NCI-H1105 treated with DMSO at 0.1 percent for 48 hours (cell line): ENCODE measurements at places on chromosomes 5 and 9.

DNA sequence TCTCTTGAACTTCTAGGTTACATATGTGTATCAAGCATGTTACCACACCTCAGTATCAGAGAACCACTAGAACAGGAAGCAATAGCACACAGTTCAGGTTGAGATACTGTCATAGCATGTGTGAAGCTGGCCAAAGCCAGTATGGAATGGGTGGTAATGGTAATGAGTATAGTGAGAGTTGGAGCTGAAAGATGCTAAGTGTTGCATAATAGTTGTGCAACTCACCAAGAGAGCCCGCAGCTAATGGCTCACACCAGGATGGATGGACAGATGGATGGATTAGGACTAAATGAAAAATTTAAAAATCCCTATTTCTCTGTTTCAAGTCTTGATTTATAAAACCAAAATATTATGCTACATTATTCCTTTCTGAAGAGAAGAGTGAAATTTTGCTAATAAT lies 53.4 kb upstream of the KCNN2 start:
- DNase-seq: no peak

- DNase-seq: no peak
Observed at GRCh38 chr5:58855851-58856739, 273.2 kb downstream of the RAB3C start.

- DNase-seq: no peak
Observed at GRCh38 chr9:35669331-35670145, 4.2 kb upstream of the CA9 start.

DNA sequence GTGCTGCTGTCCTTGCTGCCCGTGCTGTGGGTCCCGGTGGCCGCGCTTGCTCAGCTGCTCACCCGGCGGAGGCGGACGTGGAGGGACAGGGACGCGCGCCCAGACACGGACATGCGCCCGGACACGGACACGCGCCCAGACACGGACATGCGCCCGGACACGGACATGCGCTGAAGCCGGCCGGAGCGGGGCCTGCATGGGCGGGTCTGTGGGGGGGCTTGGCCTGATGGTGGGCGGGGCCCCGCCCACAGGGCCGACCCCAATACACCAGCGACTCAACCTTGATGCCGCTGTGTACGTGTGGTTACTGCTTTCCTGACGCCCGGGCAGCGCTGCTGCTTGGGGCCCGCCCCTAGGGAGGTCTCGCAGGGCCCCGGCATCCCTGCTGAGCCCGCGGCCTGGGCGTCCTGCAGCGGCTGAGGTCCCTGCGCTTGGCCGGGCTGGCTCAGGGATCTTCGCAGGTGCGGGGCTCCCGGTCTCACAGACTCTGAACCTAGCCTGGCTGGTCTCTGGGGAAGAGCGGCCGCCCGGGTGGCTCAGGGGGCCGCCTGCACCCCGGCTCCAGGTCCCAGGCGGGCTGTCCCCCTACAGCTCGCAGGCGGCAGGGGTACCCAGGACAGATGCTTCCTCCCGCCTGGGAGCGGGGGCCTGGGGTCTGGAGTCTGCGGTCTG lies 20.9 kb downstream of the SLC6A18 start:
- DNase-seq: no peak

DNA sequence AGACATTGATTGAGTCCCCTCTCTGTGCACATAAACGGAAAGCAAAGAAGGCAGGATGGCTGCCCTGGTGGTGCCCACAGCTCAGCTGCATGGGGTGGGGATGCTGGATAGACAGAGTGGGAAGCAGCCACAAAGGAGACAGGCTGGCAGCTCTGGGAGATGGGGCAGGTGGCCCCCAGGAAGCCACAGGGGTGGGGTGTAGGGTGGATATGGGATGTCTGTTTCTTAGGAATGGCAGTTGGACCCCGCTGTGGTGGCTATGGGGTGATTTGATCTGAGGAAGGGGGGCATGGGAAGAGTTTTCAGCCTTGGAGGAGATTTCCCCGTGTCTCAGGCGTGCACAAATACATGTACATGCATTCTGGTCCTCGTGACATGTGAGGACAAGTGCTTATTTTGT lies 50.2 kb upstream of the VDAC1 start:
- DNase-seq: no peak

DNA sequence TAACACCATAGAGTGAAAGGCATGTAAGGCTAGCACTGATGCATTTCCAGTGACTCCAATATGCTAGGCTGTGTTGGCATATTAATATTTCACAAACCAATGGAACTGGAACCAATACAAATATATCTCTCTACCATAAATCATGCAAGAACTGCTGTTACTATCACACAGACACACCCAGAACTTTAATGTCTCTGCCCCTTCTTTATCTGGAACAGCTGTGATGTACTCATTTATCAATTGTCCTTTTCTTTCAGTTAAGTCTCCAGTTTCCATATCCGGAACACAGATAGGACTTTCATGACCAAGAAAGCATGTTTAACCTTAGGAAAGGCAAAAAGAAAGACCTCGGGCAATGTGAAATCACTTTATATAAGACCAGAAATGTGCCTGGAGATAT lies 70.3 kb downstream of the SPTLC1 start:
- no peak for DNase-seq

DNA sequence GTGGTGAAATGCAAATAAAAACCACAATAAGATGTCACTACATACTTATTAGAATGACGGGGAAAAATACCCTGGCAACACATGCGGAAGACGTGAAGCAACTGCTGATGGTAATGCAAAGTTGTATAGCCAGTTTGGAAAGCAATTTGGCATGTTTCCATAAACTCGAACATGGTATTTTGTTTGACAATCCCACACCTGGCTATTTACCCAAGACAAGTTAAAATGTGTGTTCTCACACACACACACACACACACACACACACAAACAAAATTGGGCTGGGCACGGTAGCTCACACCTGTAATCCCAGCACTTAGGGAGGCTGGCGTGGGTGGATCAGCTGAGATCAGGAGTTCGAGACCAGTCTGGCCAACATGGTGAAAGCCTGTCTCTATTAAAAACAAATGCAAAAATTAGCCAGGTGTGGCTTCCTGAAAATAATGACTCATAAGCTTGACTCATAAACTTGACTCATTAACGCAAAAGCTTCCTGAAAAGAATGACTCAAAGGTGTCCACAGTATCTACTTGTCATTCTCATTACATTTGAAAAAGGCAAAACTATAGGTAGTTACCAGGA lies 456.5 kb downstream of the CDH18 start:
- no peak for DNase-seq

DNA sequence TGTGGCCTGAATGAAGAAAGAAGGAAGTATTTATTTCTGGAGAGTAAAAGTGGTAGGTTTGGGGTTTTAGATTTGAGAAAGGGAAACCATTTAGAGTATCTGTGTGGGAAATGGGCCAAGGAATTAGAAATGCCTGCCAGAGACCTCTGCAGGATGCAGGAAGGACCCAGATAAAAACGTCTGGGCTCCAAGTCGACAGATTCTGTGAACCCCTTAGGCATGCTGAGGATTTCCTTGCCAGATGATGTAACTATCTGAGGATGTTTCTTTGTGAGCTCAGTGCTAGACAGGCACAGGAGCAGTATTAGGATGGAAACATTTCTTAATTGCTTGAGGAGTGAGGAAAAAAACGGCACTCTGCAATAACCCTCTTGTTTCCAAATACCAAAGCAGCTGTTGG lies 251.8 kb upstream of the DMRT1 start:
- no peak for DNase-seq

DNA sequence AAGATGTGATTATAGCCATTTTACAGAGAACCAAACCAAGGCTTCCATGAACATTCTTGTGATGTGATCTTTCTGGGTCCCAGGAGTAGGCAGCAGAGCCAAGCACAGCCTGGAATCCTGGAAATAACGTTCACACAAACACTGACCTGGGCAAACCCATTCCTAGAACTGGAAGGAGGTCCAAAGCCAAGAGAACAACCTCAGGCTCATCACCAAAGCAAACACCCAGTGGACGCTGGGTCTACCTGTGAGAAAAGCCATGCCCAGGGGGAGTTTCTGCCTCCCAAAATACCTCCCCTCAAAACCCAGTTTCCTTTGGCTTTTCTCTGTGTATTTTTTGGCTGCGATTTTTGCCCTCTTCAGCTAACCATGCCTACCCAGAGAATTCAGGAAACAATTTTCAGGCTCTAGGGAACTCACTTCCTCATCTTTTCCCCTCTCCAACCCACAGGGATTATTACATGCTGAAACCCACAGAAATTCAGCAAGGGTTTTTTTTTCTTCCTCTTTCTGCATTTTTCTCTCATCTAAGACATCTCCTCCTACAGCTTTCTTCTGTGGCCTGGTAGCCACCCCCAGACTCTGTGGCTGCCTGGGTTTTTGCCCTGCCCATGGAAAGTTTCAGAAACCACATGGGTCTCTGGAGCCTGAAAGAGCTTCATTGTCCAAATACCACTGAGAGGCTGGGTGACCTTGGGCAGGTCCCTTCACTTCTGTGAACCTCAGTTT lies 75.0 kb downstream of the TNC start:
- DNase-seq: no peak

DNA sequence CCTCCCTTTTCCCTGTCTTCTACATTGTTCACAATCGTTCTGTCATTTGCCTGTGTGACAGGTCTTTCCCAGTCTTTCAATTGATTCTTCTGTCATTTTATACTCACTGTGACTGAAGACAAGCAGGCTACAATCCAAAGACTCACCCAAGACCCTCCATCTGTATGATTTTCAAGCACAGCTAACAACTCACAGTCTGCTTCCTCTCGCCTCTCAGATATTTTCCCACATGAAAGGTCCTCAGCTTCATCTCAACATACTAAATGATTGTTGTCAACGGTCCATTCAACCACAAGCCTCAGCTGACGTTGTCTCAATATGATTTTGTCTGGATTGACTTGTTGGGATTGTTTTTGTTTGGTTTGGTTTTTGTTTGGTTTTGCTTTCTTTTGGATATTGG lies 346.5 kb downstream of the NFIB start:
- DNase-seq: no peak

DNA sequence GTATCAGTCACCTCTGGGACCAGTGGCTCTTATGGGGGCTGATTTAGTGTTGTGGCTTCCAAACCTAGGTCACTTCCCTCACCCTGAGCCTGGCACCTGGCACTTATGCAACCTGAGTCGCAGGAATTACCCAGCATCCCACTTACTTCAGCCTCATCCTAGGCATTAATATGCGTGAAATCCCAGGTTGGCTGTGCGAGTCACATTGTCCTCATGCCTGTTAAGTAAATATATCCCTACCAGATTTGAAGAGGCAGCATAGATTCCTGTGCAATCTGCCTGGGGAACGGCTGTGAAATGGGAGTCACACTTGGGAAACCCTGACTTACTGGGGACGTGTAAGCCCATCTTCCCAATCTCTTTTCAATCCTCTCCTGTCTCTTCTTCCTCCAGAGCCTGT lies 42.7 kb upstream of the AKNA start:
- DNase-seq: peak; percentile 51

- no peak for DNase-seq
Observed at GRCh38 chr9:27473111-27473529, 51.0 kb upstream of the IFNK start.

DNA sequence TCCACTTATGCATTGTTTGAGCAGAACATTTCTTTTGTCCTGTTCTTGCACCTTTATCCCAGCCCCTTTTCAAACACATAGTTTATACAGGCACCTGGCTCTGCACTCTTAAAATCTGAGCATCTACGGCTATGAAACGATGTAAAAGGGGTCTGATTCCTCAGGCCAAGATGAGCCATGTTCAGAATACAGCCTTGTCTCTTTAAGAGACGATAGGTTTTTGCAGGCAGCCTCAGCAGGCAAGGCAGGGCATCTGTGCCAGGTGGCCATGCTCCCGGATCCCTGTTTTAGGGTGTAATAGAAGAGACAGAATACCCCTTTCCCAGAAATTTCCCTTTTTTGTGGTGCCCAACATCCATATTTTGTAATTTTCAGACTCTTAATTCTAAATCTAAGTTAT lies 89.1 kb upstream of the NFIB start:
- DNase-seq: peak; percentile 22
